ENCODE measurements at places on chromosomes 4 and X.

DNA sequence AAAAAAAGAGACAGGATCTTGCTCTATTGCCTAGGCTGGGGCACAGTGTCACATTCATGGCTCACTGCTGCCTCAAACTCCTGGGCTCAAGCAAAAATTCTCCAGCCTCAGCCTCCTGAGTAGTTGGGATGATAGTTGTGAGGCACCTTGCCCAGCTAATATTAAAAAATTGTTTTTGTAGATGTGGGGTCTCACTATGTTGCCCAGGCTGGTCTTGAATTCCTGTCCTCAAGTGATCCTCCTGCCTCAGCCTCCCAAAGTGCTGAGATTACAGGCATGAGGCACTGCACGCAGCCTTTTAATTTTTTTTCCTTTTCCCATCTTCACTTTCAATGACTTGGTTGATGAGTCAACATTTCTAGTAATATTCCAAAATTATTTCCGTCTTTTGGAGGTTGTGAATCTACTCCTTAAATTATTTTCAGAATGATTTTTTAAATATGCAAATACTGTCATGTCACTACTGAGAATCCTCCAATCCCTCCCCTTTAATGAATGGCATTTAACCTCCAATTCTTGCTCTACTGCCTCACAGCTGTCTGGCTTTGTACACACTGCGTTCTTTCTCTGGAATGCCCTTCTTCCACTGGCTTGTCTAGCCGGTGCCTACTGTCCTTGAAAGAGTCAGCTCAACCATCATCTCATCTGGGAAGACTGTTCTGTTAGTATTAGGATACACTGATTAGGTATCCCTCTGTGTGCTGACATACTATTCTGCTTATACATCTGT lies 27.5 kb upstream of the DCTD start:
- DNase-seq: no peak

- no peak for DNase-seq
These were observed 44.1 kb downstream of the WDR1 start for GRCh38 chr4:10072420-10073017.

DNA sequence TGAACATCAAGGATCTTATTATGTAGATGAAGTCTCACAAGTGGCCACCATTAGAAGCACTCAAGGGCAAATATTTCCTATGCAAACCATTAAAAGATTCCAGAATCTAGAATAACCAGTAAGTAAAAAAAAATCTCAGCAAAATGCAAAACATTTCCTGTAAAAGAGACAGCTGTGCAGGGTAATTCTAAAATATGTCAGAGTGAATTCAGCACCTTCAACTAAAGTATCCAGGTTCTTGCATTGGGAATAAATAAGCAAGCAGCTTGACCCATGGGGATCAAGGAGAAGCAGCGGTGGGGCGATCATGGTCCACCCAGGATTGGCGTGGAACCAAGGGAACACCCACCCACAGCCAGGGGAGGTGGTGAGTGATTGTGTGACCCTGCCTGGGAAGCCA lies 2188.9 kb downstream of the PCDH7 start:
- DNase-seq: no peak

GRCh38 chrX:119201570-119201969 lies 34.5 kb upstream of the PGRMC1 start:
- DNase-seq: no peak

GRCh38 chr4:181819946-181820345 lies 423.3 kb upstream of the TENM3 start:
- no peak for DNase-seq
